ENCODE measurements at places on chromosomes 3 and 15.
A peak's percentile ranks its signal among the peaks of the same experiment; 100 is the strongest.

DNA sequence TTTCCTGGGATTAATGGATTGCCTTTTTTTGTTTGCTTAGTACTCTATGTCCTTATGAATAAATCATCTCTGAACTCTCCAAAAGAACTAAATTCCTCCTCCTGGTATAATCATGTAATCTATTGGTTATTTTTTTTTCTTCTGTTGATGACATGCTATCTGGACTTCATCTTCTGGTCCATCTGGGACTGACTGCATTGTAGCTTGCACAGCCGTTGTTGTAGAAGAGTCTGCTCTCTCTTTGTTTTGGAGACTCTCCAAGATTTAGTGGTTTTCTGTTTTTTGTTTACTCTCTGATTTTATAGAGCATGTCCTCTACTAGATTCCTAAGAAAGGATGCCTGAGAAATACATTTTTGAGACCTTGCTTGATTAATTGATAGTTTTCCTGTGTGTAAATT lies 19.1 kb downstream of the IREB2 start:
- peak; percentile 62 for DNase-seq

- DNase-seq: no peak
Measured at GRCh38 chr15:45635191-45635638, 386 bp downstream of the SQOR start.

GRCh38 chr3:2023959-2024358 lies 74.7 kb upstream of the CNTN4 start:
- DNase-seq: no peak

DNA sequence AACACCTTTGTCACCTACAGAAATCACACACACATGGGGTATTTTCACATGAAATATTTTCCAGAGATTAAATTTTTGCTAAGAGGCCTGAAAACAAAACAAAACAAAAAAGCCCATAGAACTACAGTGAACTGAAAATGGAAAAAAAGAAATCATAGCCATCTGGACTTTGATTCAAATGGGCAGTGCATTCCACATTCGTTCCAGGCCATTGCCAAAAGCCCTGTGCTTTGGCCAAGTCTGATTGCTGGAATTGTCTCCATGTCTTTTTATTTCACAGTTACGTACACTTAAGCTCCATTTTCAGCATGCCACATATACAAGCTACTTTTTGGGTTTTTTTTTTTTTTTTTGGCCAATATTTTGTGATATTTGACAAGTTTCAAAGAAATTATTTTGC lies 47.1 kb downstream of the TFG start:
- peak; percentile 73 for DNase-seq

DNA sequence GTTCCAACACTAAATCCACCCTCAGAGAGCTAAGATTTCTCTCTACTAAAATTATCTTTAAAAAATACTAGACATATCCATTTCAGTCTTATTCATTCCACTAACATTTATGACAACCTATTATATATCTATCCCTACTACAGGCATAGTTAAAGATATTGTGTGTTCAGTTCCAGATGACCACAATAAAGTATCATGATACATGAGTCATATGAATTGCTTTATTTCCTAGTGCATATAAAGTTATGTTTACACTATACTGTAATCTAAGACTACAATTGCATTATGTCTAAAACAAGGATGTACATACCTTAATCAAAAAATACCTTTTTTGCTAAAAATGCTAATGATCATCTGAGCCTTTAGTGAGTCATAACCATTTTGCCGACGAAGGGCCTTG lies 19.4 kb downstream of the SHOX2 start:
- no peak for DNase-seq

GRCh38 chr3:185253645-185254410 lies at the start of gene EHHADH:
Gene EHHADH, minus strand, starts transcription at chr3:185254049. Its CDS starts 27 bp downstream, at chr3:185254022.
- peak; percentile 14 for DNase-seq

DNA sequence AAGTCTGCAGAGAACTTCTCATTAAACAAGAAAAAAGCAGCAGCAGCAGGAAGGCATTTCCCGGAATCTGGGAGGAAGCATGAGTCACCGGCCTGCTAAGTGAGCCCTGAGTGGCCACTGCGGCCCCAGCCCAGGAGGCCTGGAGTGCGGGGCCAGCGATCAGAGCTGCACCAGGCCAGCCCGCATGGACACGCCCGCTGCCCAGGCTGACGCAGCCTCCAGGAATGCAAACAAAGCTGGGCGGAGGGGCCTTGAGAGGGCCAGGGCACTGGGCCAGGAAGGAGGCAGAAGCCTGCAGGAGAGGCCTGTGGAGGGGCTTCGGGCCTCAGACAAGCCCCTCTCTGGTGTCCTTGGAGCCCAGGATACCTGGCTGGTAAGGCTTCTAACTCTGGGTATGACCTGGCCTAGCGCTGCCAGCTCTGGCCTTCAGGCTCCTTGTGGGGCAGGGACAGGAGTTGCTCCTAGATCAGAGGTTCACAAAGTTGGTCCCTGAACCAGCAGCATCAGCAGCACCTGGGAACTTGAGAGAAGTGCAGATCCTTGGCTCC lies 101.2 kb downstream of the SMAD6 start:
- peak; percentile 95 for DNase-seq

DNA sequence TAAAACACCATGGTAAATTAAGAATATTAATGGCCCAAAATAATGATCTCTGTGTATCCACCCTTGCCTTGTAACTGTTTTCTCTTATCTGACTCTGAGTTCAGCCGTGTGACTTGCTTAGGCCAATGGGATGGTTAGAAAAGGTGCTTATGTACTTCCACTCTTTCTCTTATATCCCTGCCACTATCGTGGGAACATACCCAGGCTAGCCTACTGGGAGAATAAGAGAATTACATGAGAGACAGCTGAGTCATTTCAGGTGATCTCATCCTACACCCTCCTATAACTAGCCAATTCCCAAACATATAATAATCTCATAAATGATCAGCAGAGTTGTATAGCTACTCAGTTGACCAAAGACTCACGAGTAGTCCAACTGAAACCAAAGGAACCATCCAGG lies 98.3 kb upstream of the ABI3BP start:
- no peak for DNase-seq

DNA sequence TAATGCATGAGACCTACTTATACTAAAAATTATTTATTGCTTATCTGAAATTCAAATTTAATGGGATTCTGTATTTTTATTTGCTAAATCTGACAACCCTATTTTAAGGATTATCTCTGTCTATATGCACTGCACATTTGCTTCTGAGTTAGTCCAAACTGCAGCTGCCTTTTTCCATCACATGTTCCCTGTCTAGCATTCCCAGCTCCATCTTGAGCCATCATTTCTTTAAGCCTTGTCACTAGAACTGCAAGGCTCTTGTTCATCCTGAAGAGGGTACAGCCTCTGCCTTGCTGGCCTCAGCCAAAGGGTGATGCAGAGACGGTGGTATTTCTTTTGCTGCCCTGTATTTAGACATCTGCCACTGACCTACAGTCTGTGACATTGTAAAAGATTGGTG lies 125.8 kb upstream of the STT3B start:
- no peak for DNase-seq

DNA sequence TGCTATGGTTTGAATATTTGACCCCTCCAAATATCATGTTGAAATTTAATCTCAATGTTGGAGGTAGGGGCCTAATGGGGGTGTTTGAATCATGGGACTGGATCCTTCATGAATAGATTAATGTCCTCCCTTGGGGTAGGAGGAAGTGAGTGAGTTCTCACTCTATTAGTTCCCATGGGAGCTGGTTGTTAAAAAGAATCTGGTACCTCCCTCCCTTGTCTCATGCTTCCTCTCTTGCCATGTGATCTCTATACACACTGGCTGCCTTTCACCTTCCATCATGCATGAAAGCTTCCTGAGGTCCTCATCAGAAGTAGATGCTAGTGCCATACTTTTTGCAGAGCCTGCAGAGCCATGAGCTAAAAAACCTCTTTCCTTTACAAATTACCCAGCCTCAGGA lies 177.7 kb upstream of the MCTP2 start:
- no peak for DNase-seq

DNA sequence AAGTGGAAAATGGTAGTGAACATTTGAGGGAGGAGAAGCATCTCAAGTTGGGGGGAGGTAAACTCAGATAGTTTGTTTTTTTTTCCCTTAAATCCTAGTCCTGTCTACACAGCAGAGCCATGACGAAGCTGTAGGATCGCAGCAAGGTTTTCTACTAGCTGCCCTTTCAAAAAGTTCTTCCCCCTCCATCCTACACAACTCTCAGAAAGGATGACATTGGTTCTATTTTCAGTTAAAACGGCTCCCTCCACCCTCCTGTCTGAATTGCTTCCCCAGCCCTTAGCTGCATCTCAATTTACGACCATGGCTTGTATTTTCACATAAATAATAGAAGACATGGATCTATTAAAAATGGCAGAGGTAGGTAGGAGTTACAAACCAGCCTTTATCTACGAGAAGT lies 2.2 kb downstream of the HOMER2 start:
- DNase-seq: no peak

DNA sequence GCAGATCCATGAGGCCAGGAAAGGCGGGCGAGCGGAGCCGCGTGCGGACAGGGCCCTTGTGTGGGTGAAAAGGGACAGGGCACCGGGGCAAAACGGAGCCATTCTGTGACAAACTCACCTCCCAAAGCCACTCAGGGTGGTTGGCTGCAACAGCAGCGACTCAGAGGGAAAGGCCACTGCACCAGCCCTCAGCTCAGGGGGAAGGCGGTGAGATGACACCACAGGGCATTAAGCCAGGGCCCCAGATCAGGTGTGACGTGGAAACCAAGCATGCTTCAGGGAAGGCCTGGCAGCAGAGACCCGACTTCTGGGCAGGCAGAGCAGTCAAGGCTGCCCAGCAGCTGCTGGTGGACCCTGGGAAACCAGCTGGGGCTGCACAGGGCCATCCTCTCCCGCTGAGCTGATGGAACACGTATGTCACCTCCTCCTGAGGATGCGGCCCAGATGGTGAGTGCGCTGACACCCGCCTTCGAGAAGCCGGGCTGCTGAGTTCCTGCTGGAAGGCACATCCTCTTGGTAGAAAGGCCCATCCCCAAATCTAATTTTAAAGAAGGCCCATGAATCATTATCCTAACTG lies 82.3 kb downstream of the CHSY1 start:
- no peak for DNase-seq

GRCh38 chr3:128814060-128814459 lies 65.4 kb upstream of the ACAD9 start:
- no peak for DNase-seq

GRCh38 chr3:66048051-66048395 lies 9.3 kb upstream of the MAGI1 start:
- DNase-seq: no peak

- no peak for DNase-seq
Measured at GRCh38 chr15:32991619-32992111, 202.8 kb downstream of the FMN1 start.

DNA sequence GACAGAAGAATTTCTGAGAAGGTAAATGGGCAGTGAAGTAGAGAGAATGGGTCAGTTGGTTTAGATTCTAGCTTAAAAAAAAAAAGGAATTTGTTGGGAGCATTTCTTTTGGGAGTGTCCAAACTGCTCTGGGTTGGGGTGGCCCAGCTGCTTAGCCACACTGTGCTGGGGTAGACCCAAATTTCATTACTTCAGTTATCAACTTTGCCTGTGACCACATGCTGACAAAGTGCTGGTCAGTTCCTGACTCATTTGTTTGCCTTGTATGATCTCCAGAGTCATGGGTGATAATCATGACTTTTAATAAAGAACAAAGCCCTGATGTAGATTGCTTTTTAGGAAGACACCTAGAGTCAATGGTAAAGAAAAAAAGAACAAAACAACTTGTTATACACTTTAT lies 121.5 kb upstream of the FGF7 start:
- DNase-seq: no peak

DNA sequence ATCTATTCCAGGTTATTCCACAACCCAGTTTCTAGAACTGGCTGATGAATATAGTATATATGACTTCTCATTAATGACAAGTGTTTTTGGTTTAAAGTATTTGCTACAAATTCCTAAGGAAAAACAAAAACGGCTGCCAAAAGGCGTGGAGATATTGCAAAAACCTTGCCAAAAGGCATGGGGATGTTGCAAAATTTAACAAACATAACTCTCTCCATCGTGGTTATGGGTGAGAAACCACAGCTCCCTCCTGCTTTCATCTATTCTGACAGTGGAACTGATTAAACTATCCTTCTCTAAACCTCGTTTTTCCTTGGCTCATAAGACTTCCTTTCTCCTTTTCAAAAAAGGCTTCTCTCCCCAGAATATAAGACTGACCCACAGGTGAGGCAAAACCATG lies 342.0 kb upstream of the PDZRN3 start:
- no peak for DNase-seq

DNA sequence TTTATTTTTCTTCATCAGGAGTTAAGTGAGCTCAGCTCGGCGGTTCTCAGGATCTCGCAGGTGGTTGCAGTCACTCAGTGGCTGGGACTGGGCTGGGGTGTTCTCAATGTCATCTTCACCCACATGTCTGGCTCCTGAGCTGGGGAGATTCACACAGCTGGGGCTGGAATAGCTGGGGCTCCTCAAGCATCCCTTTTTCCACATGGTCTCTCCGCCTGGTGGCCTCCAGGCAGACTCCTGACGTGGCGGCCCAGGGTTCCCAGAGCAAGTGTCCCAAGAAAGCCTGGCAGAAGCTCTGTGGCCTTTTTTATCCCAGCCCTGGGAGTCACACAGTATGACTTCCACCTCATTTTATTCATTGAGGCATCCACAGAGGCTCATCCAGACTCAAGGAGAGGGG lies 84.1 kb upstream of the ANKRD34C start:
- DNase-seq: no peak

- no peak for DNase-seq
Measured at GRCh38 chr3:64260431-64260830, 35.2 kb upstream of the PRICKLE2 start.

DNA sequence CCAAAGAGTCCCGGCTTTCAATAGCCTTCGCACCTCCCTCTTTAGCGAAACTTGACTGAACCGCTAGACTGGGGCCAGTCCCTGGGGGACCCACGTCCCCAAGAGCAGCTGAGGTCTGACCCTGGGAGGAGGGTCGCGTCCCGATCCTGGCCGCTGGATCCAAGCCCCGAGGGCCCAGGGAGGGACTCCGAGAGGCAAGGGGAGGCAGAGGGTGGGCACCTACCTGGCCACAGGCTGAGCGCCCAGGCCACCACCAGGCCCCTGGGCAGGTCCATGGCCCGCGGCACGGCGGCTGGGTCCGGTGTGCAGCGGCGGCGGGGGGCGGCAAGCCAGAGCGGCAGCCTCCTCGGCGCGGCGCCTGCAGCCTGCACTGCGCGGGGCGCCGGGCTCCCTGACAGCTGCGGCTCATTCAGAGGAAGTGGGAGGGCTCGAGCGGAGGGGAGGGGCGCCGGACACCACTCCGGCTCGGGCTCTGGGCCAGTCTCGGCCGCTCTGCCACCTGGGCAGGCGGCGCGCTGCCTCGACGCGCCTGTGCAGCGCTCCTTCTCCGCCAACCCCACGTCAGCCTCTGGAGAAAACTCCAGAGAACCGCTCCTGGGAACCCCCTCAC lies at the start of gene ITGA11:
TSS of gene ITGA11 (minus strand) at position 372 of the 610 bp plus-strand sequence. CDS start at position 275, 97 bp downstream.
- no peak for DNase-seq

GRCh38 chr3:126464494-126464893 lies 11.2 kb downstream of the ZXDC start:
- DNase-seq: no peak

Measured in AG09319 (cell line).